H4 (cell line): ENCODE measurements at places on chromosomes 12 and 14.

- DNase-seq, result no peak
Observed at GRCh38 chr12:29191267-29191850, 42.3 kb downstream of the FAR2 start.

GRCh38 chr12:130827432-130827831 lies 11.6 kb downstream of the STX2 start:
- DNase-seq, result no peak

DNA sequence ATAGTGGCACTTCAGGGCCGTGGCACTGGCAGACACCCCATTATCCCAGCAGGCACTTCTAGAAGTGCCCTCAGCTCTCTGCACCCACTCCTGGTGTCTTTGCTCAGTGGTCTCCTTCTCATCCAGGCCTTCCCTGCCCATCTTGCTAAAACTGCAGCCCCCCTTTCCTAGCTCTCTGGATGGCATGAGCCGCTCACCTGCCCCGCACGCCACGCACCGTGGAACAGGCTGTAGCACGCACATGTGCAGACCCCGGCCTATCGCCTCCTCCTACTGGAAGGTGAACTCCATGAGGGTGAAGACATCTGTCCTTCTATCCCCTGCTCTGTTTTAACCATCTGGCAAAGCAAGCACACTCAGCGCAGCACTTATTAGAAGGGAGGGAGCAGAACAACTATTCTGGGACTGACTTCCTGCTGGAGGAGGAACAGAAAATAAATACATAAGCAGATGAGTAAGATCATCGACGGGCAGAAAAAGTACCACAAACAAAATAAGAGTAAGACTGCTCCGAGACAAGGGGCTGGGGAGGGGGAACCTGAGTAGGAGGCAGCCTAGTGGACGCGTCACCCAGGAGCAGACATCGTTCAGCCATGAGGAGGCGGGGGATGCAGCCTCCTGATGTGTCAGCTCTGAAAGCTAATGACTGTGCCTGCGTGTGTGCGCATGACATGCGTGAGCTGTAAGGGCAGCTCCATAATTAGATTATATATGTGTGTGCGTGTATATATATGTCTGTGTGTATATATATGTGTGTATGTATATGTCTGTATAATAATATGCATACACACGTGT lies 7.8 kb upstream of the FZD10 start:
- no peak for DNase-seq

- no peak for DNase-seq
Observed at GRCh38 chr14:34363733-34364134, 98.3 kb downstream of the SPTSSA start.

GRCh38 chr12:40028296-40028695 lies 77.6 kb downstream of the SLC2A13 start:
- DNase-seq, result no peak

GRCh38 chr12:57592551-57593165 lies 1.7 kb downstream of the PIP4K2C start:
- no peak for DNase-seq

DNA sequence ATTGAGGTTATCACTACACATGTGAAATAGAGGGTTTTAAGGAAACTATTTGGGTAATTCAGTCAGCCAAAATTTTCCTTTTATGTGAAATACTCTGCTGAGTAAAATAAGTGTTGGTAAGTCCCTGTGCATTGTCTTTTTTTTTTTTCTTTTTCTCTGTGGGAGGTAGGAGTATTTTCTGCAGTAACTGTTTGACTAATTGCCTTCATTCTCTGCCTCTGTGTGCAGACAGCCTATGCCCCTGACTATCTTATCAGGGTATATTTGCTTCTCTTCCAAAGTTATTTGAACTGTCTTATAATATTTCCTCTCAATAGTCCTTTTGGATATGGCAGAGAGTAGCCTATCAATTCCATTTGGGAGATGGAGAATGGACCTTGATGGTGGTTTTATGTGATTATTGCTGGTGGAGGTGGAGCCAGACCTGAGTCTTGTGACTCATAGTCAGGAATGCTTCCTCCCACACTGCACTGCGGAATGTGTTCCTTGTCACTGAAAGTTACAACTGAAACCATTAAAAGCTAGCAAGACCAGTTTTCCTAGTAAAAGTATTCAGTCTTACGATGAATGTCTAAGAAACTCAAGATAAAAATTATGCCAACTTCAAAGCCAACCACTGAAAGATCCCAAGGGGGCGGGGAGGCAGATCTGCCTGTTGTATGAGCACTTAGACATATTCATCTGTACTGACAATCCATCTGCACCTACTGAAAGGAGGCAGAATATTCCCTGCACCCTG lies 40.9 kb upstream of the STXBP6 start:
- DNase-seq, result peak; percentile 53

DNA sequence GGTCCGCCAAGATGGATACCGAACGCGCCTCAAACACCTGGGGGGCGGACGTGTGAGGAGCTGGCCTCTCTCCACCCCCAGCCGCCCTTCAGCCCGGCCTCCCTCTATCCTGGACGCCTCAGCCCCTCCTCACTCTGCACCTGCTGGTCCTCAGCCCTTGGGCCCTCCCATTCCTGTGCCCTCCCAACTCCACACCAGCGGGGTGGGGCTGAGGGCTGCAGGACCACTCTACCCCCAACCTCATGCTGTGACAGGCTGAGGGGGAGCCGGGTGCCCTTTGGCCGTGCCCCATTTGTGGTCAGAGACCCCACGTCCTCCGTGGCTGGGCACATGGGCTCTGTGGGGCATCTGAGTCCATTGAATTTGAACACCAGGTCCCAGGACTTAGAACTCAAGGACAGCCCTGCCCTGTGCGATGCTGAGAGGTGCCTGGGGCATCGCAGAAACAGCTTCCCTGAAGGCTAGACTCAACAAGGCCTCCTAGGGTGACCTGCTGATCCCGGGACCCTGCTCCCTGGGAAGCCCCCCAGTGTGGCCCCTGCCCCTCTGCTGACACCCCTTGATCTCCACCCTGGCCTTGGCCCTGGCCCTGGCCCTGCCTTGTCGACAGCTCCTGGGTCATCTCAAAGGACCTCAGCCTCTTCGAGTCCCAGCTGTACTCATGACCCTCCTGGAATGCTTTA lies 82.0 kb upstream of the SFSWAP start:
- no peak for DNase-seq

- peak; percentile 41 for DNase-seq
Observed at GRCh38 chr14:76456200-76456599, 80.3 kb downstream of the ESRRB start.

- no peak for DNase-seq
Observed at GRCh38 chr14:95920769-95921438, 44.3 kb downstream of the TUNAR start.

- no peak for DNase-seq
Observed at GRCh38 chr12:110638796-110639195, 24.9 kb downstream of the TCTN1 start.

DNA sequence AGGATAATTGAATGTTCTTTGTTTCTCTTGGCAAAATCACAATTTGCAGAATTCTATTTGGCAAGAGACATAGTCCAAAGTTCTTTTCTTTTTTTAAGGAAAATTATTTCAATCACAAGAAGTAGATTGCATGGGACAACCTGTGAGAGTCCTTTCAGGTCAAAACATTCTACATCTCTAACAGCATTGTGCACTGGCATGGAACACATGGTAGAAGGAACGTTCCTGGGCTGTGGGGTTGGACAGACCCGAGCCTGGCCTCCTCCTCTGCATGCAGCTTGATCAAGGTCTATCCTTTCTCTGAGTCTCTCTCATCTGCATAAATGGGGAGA lies 88.6 kb upstream of the CPSF6 start:
- DNase-seq, result no peak

- DNase-seq, result no peak
Observed at GRCh38 chr12:15996948-15997347, 85.8 kb downstream of the DERA start.

DNA sequence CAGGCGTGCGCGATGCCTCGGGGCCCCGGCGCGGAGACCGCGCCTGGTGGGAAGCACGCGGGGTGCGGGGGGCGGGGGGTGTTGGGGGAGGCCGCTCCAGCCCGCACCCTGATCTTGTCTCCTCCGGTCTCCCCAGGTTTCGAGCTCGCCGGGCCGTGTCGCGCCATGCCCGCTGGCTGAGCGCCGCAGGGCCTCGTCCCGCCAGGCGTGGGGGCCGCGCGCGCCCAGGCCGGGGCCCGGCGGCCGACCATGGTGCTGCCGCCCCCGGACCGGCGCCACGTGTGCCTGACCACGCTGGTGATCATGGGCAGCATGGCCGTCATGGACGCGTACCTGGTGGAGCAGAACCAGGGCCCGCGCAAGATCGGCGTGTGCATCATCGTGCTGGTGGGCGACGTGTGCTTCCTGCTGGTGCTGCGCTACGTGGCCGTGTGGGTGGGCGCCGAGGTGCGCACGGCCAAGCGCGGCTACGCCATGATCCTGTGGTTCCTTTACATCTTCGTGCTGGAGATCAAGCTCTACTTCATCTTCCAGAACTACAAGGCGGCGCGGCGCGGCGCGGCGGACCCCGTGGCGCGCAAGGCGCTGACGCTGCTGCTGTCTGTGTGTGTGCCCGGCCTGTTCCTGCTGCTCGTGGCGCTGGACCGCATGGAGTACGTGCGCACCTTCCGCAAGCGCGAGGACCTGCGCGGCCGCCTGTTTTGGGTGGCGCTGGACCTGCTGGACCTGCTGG lies 2.4 kb downstream of the TMEM121 start:
- DNase-seq, result no peak

DNA sequence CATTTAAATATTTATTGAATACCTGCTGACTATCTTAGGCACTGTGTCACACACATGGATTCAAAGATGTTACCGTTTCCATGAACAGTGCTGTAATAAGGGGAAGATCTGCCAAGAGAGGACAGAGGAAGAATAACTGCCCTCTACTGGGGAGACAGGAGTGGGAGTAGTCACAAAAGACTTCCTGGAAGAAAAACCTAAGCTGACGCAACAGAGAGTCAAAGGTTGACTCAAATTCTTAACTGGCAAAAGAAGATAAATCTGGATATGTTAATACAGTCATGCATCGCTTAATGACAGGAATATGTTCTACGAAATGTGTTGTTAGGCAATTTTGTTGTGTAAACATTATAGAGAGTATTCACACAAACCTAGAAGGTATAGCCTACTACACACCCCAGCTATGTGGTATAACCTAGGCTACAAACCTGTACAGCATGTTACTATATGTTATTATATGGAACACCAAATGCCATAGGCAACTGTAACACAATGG lies 51.5 kb downstream of the DCAF5 start:
- peak; percentile 75 for DNase-seq

GRCh38 chr14:101496776-101497683 lies 64.3 kb upstream of the DIO3 start:
- DNase-seq, result no peak
